Smooth muscle cell of bladder (primary cell): ENCODE measurements at places on chromosomes 16 and 17. TPM values are rescaled to one million over a fixed set of nuclear protein-coding genes. Genes with fewer than 3 reads are reported as not detected.

Gene KRTAP2-3
- not detected in 2 replicates for total RNA-seq

Gene CACNB1
- total RNA-seq = 3.6 and 5.3 TPM in 2 replicates

Gene RRAD
- total RNA-seq = 7.1 and 13.5 TPM in 2 replicates

Gene PRSS36
- 0.09 and 0.14 TPM in 2 replicates for total RNA-seq

Gene TBC1D3K
- under 0.01 TPM in 1 of 2 replicates, not detected in the other for total RNA-seq

Gene TBC1D3G
- not detected in 2 replicates for total RNA-seq

Gene KCNJ12
- 2.3 and 6.4 TPM in 2 replicates for total RNA-seq

Gene EVI2B
- 0.09 TPM in 1 of 2 replicates, not detected in the other for total RNA-seq

Gene NLGN2
- 4.1 and 6.3 TPM in 2 replicates for total RNA-seq

Gene LRRC37A3
- 2.1 and 2.8 TPM in 2 replicates for total RNA-seq

Gene TBC1D3E
- total RNA-seq = not detected in 2 replicates

Gene TMEM204
- total RNA-seq = 13.0 and 14.1 TPM in 2 replicates

Gene PPL
- 5.4 and 8.9 TPM in 2 replicates for total RNA-seq

Gene AHSP
- total RNA-seq = not detected in 2 replicates

Gene HLF
- under 0.01 TPM in 1 of 2 replicates, not detected in the other for total RNA-seq

Gene GNGT2
- 0.28 TPM in 1 of 2 replicates, not detected in the other for total RNA-seq

Gene CCL3
- not detected in 2 replicates for total RNA-seq

Gene NGFR
- 0.14 and 0.18 TPM in 2 replicates for total RNA-seq

Gene ALOX15
- not detected in 2 replicates for total RNA-seq

Gene KRTAP3-1
- not detected in 2 replicates for total RNA-seq

Gene MYH3
- total RNA-seq = 0.43 and 1.1 TPM in 2 replicates

Gene KRT33B
- 0.14 and 0.18 TPM in 2 replicates for total RNA-seq

Gene ITGAL
- not detected in 2 replicates for total RNA-seq

Gene HES7
- not detected in 2 replicates for total RNA-seq

Gene TMED6
- total RNA-seq = 0.28 TPM in 1 of 2 replicates, not detected in the other
